Endothelial cell (in vitro differentiated cells): ENCODE measurements at places on chromosomes 3 and 15.

DNA sequence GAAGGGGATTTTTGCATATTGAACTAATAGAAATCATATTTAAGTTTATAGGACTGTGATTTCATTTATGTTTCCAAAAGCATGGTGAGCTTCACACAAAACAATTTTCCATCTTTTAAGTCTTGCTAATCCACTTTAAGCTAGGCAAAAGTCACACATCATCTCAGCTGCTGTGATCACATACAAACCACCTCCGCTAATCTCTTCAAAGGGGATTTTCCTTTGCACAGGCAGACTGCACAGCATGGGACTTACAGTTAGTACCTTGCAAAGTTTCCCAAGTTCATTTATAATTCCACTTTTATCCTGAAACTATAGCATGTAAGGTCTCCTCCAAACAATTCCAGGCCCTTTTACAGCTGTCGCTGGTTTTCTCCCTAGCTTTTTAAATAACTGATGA, 225.1 kb upstream of the CNTN3 start:
- DNase-seq, result no peak

- peak; percentile 47 for DNase-seq
These were observed 15.6 kb upstream of the IGSF10 start for GRCh38 chr3:151476344-151477018.

DNA sequence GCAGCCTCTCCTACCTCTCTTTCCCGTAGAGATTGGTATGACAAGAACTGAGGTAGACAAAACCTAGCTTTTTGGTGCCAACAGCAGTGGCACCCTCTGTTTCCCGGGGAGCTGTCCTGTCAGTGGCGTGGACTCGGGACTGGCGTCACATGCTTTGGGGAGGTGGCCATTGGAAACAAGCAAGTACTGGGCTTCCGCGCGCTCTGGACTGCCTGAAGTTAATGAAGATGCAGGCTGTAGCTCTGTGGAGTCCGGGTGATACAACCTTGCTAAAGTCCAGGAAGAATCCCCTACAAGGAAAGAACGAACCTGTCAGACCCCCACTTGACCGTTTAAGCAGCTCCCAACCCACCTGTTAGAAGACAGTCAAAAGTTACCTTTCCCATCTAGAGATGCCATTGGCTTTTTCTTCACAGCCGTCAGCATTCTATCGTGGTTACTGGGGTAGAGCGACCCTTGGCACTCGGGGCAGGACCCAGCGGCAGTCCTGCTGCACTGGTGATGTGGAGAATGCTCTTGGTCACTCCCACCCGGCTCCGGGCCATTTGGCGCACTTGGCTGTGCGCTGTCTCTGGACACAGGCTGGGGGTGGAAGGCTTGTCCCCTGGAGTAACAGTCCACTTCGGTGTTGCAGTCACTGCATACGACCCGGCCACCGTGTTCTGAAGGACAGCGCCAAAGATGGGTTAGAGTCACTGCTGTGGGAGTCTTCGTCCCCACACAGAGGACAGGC, 120.5 kb downstream of the LRIG1 start:
- DNase-seq, result no peak

DNA sequence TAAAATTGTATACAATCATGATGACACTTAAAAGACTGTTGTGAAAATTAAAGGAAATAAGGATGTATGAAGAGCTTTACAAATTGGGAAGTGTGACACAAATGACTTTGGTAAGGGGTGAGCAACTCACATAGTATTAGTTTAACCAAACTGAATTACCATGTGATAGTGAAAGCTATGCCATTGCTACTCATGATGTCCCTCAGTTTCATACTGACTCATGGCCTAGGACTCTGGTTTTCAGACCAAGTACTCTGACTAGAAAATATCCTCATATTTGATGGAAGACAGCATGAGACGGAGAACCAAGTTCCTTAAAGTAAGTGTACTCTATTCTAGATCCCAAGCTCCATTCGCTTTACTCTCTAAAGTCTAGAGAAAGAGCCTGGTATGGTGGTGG, 203.2 kb upstream of the ICE2 start:
- DNase-seq, result no peak

- DNase-seq, result no peak
These were observed 60.6 kb downstream of the TMEM39A start for GRCh38 chr3:119402791-119403190.

DNA sequence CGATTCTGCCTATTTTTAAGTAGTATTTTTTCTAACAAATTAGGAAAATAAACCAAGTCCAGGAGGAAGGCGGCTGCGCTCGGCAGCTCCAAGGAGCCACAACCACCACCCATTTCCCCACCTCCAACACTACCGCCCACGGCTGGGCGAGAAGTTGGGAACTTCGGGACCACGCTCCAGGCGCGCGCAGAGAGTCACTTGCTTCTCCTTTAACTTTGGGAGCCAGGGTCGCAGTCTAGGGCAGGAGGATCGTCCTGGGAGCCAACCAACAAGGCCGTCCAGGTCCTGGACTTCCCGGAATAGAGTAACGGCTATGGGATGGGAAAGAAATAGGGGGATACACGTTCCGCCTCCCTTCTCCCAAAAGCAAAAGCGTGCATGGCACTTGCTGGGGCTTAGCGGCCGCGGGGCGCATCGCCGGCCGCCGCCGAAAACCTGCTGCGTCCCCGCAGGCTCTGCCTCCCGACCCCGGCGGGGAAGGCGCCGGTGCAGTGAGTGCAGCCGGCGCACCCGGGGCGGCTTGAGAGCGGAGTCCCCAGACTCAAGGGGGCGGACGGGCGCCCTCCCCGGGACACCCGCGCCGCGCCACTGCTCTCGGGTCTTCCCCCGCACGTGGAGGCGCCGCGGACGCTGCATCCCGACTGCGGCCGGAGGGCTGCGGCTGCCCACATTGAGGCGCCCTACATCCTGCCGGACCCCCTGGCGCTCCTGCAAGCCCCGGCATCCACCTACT, 699 bp downstream of the MEGF11 start:
- peak; percentile 35 for DNase-seq

DNA sequence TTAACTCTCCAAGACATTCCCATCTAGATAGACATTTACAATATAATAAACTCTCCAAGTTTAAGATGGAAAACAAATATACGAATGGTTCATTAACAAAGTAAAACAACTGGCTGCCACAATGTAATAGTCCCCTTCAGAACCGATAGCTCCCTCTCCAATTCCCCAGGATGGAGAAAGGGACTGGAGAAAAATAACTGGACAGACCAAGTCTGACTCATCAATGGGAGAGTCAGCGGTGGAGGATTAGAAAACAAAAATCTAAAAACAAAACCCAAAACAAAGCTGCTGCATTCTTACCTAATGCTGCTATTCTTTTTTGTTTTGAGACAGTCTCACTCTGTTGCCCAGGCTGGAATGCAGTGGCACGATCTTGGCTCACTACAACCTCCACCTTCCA, 468.1 kb downstream of the SHQ1 start:
- DNase-seq, result no peak

DNA sequence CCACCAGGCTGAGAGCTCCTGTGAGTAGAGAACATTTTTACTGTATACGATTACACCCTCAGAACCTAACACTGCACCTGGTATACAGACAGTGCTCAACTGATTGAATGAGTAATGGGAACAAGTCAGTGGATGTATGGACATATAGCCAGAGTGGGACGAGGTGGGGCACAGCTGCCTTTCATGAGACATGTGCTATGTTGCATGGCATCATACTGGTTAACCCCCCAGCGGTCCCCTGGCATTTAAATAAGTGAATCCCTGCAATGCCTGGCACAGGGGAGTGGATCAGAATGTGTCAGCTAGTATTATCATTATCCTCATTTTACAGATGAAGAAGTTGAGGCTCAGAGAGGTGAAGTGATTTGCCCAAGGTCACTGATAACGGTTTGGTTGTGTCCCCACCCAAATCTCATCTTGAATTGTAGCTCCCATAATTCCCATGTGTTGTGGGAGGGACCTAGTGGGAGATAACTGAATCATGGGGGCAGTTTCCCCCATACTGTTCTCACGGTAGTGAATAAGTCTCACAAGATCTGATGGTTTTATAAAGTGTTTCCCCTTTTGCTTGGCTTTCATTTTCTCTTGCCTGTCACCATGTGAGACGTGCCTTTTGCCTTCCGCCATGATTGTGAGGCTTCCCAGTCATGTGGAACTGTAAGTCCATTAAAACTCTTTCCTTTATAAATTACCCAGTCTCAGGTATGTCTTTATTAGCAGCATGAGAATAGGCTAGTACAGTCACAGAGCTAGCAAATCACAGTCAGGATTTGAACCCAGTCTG, 56.0 kb upstream of the ATP2B2 start:
- DNase-seq, result no peak
